ENCODE measurements at places on chromosomes 16 and 17.

- no peak for DNase-seq
Measured at GRCh38 chr17:58669853-58670252, 22.0 kb downstream of the TEX14 start.

DNA sequence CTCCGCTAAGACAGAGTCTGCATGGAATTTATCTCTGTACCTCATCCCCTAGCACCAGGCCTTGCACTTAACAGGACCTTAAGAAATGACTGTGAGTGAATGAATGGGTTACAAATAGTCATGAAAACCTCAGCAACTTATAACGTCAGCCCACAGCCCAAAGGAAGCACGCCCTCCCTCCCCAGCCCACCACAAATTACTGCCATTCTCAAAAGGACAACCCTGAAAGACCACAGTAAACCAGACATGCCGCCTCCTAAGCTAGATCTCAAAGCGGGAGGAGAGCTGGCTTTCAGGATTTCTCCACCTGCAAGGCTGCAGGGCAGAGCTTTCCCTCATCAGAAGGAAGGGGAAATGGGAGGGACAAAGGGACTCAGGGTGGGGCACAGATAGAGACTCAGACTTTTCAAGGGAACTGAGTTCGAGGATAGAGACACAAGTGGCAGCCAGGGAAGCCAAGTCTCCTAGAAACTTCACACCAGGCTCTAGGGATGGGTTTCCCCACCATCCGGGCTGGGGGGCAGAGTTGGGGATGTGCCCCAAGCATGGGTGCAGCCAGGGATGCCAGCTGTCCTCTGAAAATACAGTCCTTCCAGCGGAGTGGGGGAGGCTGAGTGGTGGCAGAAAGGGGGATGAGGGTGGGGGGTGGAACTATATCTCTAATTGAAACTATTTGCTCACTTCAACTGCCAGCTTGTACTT is 56.7 kb downstream of the PLXDC1 start:
- DNase-seq: peak; percentile 87

DNA sequence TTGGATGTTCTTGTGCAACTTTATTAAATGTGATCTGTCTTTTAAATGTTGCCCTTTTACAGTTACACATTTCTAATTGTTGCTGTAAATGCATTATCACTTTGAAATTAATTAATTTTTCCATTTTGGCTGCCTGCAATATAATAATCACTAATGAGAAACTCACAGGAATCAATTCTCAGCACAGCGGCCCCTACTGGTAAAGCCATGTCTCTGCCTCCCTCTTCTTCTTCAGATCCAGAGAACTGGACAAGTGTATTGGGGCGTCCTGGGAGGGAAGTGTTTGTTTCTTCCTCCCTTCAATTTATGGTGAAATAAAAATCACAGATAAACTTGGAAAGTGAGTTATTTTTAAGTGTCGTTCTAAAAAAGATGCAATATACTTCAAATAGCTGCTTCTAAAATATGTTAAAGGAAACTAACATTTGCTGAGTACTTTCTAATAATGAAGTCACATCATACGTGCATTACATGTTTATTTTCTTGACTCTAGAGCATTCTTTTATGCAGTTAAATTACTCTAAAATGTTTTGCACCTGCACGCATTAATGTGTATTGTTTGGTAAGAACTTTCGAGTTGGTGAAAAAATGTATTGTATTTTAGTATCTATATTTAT is 338.0 kb downstream of the WWOX start:
- peak; percentile 45 for DNase-seq

DNA sequence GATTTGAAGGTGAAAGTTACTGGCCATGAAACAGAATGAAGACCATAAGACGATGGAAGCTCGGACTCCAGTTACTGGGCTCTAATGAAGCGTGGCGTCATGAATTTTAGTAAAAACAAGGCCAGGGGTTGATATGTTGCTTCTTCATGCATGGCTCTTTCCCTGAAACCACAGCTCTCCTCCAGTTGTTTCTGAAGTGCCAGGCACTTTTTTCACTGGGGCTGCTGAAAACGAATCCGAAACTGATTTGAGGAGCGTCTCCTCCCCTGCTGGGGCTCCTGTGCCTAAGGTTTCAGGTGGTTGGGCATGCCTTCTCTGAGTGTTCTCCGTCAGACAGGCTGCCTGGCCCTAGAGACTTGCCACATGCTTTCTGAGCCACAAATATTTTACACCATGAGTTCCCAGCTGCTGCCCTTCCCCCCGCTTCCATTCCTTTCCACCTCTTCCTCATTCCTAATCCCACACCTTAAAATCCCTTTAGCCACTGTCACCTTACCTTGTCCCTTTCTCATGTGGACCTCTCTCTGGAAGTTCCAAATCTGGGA is 3.7 kb upstream of the MYL4 start:
- no peak for DNase-seq

DNA sequence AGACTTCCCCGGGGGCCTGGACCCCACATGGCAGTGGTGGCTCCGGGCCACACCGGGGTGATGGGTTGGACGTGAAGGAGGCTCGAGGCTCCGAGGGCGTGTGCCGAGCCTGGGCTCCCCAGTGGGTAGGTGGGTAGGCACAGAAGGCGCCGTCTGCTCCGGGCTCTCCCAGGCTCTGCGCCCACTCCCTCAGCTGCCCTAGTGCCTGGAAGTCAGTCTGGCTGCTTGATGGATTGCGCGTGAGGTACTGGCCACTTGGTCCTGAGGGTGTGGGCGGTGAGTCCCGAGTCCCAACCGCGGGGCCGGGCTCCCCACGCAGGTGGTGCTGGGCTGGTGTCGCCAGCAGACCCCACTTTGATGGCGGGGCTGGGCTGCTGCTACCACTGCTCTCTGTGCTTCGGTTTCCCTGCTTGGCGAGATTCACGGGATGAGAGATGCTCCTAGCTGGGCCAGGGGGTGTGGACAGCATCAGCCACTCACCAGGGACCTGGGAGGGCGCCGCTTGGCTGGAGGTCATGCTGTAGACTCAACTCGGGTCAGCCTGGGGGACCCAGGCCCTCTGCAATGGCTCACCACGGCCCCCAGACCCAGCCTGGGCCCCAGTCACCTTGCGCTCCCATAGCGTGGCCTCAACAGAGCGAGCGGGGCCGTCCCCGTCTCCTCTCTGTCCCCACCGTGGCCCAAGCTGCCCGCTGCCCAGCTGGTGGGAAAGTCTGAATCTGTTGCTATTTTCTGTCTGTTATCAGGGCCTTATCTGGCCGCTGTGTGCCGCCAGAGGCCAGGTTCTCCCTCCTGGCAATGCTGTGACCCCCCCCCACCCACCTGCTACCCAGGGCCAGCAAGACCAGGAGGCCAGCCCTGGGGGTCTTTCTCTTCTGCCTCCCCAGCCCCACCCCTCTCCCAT is 26.1 kb downstream of the ZFPM1 start:
- no peak for DNase-seq

DNA sequence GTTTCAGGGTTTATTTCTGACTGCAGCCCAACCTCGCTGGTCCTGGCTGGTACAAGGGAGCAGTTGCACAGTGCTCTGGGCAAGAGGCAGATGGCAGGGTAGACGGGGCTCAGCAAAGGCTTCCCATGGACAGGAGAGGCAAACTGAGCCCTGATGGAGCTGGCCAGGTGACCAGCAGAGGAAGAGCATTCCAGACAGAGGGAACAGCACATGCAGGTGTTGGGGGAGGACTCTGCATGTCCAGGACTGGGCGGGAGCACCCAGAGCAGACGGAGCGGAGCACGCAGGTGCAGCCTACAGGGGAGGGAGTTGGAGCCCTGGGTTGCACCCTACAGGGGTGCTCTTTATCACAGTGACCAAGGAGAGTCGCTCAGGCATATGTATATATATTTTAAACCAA is 285.3 kb downstream of the FOXL1 start:
- DNase-seq: no peak

DNA sequence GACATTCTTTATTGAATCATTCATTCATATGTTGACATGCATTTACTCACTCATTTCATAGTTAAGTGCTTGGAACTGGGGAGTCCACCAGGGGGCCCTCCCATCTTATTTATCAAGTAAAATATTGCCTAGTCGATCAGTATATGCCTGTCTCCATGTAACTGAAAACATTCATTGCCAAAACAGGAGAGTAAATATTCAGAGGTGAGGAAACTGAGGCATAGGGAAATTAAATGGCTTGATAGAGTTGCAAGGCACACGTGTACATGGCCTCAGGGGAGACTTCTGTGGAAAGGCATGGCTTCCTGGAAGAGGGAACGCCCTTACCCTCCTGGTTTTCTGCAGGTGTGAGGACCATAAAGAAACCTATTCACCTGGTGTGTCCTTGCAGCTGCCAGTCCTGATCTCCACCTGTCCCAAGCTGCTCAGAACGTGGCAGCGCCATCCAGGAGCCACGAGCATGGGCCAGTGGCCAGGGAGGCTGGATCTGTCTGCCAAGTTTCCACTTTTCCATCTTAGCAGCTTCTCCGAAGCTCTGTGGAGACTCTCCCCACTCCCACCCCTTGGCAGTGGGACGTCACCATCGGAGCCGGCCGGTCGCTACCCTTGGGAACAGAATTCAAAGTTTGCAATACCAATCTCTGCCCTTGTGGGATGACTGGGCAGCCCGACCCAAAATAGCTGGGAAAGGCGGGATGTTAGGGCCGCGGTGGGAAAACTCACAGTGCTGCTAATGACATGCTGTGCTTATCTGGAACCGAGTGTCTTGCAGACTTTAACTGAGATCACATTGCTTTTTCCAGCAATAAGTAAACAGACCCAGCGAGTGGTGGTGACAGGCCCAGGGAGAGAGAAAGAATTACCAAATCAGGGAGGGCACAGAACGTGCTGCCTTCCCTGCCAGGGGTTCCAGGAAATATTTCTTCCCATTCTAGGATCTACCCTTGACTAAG is 4.1 kb upstream of the C1QTNF1 start:
- DNase-seq: peak; percentile 66

DNA sequence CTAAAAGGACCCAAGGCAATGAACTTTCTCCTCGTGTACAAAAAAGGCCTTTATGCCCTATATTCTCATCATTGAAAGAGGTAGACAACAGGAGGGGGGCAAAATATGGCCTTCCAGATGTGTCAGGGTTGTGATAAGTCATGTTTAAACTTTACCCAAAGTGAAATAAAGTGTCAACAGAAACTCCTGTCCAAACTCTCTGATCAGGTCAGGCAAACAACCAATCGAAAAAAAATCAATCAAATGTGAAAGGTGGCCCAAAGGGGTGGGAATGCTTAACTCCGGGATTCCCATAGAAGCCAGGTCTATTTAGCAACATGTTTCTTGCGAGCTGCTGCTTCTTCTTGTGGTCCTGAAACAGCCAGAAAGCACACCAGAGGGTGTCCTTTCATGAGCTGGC is 49.5 kb upstream of the SOX9 start:
- no peak for DNase-seq

DNA sequence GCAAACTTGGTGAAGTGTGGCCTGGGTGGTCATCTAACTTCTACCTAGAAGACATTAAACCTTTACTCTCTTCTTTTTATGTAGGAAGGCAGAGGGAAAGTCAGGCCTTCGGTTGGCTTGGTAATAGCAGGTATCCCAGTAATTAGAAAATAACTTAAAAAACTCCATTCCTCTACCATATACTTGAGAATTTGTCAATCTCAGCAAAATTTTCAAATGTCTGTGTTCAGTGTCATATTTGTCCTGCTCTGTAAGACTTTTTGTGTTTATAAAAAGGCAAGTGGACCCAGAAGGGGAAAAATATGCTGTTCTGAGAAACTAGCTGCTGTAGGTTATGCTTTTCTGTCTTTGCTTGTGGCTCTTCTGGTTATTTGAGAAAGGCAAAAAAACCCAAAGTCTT is 5.8 kb downstream of the HMOX2 start:
- DNase-seq: no peak

DNA sequence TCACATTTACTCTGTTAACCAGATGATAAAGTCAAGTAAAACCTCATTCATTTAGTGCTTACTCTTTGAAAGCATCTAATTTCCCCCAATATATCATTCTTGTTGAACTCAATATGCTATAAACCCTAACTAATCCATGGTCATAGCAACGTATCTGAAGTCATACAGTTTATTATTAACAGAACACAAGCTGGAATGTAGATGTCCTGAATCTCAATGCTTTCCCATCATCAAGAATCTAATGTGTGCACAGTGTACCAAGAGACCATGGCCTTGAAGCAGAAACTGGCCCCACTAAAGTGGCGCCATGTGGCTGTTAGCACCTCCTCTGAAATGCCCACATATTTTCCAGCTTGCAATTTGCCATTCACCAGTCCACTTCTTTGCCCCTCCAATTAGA is 245.8 kb downstream of the SOX9 start:
- no peak for DNase-seq

GRCh38 chr16:70430667-70431536 is 8.0 kb downstream of the ST3GAL2 start:
- peak; percentile 93 for DNase-seq

DNA sequence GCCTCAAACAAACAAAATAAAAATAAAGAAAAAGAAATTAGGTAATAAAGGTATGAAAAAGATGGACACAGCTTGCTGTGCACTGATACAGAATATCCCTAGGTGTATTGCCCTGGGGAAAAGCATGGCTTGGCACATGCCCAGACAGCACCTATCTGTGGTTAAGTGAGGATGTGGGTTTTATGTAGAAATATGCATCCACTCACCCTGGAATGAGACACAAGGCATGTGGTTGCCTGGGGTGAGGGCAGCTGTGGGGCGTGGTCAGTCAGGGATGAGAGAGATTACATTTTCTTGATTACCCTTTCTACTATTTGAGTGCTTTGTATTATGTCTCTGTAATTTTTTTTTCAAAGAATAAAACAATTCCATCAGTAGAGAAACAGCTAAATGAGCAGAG is 6.9 kb downstream of the PLLP start:
- peak; percentile 75 for DNase-seq
